ENCODE measurements at places on chromosomes 7 and 10.

DNA sequence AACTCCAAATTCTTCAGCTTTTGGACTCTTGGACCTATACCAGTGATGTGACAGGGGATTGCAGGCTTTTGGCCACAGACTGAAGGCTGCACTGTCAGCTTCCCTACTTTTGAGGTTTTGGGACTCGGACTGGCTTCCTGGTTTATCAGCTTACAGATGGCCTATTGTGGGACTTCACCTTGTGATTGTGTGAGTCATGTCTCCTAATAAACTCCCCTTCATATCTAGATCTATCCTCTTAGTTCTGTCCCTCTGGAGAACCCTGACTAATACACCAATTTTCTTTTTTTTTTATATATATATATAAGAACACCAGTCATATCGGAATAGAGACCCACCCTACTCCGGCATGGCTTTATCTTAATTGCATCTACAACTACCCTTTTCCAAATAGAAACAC, 166.8 kb downstream of the ETV1 start:
- DNase-seq: no peak

DNA sequence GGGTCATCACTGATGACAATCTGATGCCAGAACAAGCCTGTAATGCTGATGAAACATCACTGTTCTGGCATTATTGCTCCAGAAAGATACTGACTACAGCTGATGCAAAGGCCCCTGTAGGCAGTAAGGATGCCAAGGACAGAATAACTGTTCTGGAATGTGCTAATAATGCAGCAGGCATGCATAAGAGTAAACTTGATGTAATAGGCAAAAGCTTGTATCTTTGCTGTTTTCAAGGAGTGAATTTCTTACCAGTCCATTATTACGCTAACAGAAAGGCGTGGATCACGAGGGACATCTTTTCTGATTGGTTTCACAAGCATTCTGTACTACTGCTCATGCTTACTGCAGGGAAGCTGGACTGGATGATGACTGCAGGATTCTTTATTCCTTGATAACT, 18.7 kb downstream of the LCOR start:
- DNase-seq: no peak

DNA sequence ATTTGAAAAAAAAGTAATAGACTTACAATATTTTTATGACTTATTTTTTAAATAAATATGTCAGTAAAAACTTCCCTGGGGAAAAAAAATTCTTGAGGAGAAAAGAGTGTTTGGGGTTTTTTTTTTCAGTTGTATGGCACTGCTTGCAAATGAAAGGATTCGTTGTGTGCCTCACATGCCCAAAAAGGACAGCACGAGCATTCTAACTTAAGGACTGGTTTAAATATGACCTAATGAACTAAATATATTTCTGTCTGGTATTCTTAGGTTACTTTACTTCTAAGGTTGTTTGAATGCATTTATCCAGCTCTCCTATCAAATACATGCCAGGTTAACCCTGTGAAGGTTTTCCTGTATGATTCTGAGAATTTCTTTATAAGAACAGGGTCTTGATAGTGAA, 988 bp upstream of the CD36 start:
- DNase-seq: no peak

GRCh38 chr10:99929360-99929759, 80.4 kb downstream of the DNMBP start:
- no peak for DNase-seq

- no peak for DNase-seq
These were observed 51.2 kb upstream of the ANAPC16 start for GRCh38 chr10:72164617-72165016.

DNA sequence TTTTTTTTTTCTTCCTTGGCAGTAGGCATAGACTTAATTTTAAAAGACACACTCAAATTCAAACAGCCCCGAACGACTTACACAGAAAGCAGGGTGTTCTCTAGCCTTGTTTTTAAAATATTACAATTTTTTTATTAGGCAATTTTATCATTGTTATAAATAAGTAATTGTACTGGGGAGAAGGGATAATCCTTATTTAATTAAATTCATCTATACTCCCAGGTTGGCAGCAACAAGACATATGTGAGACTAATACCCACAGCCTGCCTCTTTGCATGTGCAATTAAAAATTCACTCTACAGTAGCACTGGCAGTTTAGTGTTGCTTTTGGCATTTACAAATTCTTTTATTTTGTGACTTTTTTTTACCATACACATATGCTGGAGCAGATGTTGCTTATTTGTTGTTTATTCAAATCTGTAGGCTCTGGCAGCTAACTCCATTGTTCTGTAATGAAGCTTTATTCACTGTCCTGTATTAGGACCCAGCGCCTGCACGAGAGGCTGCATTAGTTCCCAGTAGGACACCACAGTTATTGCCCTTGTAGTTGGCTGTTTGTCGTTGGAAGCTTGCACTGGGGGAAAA, 84.9 kb upstream of the PPP1R17 start:
- no peak for DNase-seq

DNA sequence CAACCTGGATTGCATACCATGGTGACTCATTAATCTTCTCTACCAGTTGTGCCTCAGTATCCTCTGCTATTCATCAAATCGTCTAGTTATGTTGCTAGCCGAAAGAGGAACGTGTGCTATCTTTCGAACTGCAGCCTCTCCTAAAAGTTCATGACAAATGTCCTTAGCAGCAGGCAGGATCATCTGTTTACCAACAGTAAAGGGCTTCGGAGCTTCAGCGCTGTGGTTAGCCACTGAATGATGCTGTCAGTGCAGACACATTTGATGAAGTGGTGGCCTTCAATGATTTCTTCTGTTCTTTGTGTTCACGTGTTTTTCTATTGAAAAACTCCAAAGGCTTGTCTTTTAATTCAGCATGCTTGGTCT, 68.8 kb downstream of the CSTF2T start:
- DNase-seq: no peak

- no peak for DNase-seq
These were observed 39.0 kb downstream of the STK17A start for GRCh38 chr7:43621729-43622448.

DNA sequence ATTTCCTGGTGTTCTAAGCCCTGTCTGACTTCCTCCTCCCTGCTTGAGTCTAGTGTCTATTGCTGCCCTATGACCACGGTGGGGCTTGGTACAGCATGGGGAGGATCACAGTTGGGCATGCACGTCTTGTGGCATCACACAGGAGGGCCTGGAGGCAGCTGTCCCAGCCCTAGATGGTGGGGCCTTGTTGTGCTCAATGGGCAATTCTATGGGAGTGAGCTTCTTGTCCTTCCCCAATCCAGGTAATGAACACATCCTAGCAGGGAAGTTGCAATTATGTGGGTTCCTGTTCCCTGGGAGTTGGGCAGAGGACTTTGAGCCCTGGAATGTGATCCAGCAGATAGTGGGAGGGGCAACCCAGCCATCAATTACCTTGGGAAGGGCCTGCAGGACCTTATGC, 10.8 kb upstream of the FAM3C start:
- DNase-seq: no peak

GRCh38 chr7:115009139-115009538, 87.2 kb downstream of the MDFIC start:
- DNase-seq: no peak

GRCh38 chr10:42431095-42431494, 207.3 kb downstream of the ZNF33B start:
- DNase-seq: no peak

- no peak for DNase-seq
These were observed 991.7 kb upstream of the KCND2 start for GRCh38 chr7:119281181-119281846.

DNA sequence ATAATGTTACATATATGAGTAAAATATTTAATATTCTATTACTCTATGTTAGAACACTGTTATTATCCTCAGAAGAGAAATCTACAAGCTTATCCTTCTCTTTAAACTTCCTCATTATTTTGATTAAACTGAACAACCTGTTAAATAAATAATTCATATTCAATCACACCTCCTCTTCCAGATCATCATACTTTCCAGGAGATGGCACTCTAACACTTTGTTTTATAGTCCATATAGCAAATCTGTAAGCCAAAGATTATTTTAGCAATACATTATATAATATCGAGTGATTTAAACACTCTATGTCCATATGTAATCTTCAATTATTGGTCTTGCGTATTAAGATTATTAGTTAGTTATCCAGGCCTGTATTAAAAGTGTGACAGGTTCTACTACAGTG, 694.1 kb downstream of the ANKRD7 start:
- DNase-seq: no peak

DNA sequence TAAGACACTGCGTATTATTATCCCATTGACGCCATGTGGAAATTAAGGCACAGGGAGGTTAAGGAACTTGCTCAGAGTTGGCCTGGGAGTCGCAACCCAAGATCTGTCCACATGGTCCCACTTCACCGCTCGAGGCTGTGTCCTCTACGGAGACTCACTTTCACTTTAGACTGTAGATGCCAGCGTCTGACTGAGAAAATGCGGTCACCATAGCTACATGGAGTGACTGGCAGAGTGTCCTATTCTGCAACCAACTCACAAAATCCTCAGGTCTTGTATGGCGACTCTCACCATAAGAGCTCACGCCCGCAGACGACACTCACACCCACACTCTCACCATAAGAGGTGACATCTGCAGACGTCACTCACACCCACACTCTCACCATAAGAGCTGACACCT, 257.9 kb downstream of the PTPRN2 start:
- no peak for DNase-seq

GRCh38 chr10:125259651-125260050, 99.3 kb upstream of the CTBP2 start:
- no peak for DNase-seq

DNA sequence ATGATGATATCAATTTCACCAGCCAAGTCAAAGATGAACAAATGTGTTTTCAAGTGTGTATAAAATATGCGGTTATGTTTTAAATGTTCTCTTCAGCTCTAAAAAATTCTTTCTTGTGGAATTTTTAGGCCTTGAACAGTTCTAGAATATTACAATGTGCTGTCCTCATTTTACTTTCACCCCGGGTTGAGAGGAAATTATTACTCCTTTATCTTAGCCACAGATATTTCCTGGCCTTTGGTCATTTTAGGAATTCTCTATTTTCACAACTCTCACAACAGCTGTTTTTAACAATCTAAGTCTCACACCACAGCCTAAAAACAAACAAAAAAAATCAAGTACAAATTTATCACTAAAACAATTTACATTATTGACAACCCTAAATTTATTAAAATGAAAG, 112.2 kb upstream of the HGF start:
- DNase-seq: no peak

DNA sequence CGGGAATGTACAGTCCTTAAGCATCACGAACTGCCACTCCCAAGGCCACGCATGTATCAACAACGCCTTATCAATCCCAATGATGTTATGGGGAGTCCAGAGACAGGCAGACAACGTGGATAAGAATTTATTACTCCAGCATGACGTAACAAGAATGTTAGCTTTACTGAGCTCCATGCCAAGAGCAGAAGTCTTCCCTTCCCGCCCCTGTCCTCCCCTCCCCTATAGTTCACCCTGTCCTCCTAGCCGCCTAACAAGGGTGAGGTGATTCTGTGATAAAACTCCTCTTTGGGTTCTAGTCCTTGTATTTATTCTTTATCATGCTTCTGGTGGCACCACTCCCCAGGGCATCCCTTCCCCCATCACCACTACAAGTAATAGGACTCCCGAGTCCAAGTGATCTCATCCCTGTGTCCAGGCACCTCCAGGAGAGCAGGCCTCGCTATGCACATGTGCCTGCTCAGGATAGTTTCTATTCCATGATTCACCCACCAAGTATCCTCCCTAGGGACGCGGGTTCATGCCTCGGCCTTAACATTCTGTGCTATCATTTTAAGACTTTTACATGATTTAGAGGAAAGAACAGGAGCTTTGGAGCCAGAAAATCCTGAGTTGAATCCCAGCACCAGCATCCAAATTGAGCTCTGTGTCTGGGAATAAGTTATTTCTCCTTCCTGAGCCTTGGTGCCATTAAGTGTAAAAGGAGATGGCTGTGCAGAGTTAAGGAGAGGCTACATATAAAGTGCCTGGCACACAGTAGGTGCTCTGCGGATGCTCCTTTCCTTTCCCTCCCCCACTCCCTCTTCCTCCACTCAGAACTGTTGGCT, 15.4 kb downstream of the GSDME start:
- DNase-seq: no peak

GRCh38 chr10:29804025-29804852, 169.5 kb upstream of the SVIL start:
- no peak for DNase-seq

DNA sequence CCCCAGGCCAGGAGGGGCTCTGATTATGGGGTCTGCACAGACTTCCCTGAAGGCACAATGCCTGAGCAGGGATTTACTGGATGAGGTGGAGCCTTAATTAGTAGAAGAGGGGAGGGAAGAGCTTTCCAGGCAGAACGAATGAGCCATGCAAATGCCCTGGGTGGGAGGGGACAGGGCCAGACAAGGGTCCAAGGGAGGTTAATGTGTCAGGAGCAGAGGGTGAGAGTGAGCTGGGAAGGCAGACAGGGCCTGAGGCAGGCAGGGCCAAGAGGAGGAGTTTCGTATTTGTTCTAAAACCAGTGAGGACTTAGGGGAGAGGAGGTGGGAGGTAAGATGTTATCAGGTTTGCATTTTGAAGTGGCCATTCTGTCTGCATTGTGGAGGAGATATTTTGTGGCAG, 65.3 kb downstream of the NPY start:
- DNase-seq: no peak

GRCh38 chr7:155815332-155816191, 3.3 kb upstream of the SHH start:
- no peak for DNase-seq

GRCh38 chr7:74632505-74632904, 25.0 kb upstream of the GTF2I start:
- DNase-seq: no peak

- DNase-seq: no peak
These were observed 10.5 kb downstream of the PLXDC2 start for GRCh38 chr10:19826712-19827111.

GRCh38 chr10:45407542-45407941, 33.5 kb downstream of the ALOX5 start:
- DNase-seq: no peak

DNA sequence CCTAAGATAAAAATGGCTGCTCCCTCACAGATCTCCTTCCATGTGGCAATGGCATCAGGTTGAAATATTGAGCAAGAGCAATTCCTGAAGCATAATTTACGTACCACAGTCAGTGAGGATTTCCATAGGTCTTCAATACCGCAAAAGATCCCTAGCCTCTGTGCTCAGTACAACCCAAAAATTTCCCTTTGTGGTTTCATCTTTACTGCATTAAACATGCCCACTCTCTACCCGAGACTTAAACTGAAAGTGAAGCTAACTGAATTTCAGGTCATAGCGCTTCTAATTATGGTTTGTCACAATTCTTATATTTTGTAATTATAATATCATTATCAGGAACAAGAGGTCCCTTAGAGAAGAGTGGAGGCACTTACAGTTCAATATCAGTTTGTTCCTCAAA, 1071.1 kb downstream of the XPNPEP1 start:
- DNase-seq: no peak

- no peak for DNase-seq
These were observed 220.8 kb upstream of the CELF2 start for GRCh38 chr10:10796774-10797415.

GRCh38 chr10:124697837-124698544, 46.2 kb downstream of the FAM53B start:
- DNase-seq: no peak

GRCh38 chr10:86017841-86018734, 348.5 kb downstream of the GRID1 start:
- no peak for DNase-seq

All from vagina (tissue), 2 donors.